ENCODE measurements at places on chromosomes 6 and 20. TPM values are rescaled to one million over a fixed set of nuclear protein-coding genes. Genes with fewer than 3 reads are reported as not detected.

GRCh38 chr20:36847009-36847709, 28.8 kb upstream of the TLDC2 start:
- DNase-seq = peak; percentile 83
- H3K36me3 ChIP-seq = peaks cover 4% of the 10 kb centered on the region
- H3K4me1 ChIP-seq = peaks cover 31% of the 10 kb centered on the region
- no peaks in the 10 kb centered on the region for H3K27me3 ChIP-seq
- peak overlapping the region; percentile 87 for H3K27ac ChIP-seq

Gene DDRGK1
- total RNA-seq = 20.6 TPM

DNA sequence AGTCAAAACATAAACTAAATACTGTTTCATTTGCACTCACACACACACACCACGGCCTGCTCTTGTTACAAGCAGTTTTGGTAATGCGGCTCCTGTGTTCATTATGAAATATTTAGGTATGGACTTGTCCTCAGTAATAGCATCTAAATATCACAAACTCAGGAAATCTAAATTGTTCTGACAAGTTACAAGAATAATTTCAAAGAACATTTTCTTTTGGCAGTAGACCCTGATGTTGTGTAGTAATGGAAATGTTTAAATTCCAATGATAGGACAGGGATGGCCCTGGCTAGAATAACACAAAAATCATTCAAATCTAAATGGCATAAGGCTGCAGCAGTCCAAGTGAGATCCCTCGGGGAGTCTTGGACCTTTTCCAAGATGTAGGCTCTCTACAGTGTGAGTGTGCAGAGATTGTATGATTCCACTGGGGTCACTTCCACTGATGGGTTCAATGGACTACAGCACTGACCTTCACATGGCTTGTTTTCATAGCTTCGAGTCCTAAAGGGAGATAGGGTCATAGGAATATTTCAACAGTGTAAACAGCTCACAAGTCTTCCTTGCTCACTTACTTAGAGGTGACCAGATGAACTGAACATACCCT, 210.6 kb upstream of the PLCB4 start:
- no peaks in the 10 kb centered on the region for H3K27me3 ChIP-seq
- H3K4me3 ChIP-seq = no peak overlapping the region
- H3K36me3 ChIP-seq = no peaks in the 10 kb centered on the region
- H3K4me1 ChIP-seq = peaks cover 11% of the 10 kb centered on the region

Gene CCDC28A
- 8.9 TPM for total RNA-seq

- DNase-seq = no peak
- H3K4me3 ChIP-seq = no peak overlapping the region
- H3K36me3 ChIP-seq = no peaks in the 10 kb centered on the region
Measured at GRCh38 chr6:1854296-1854695, 244.6 kb downstream of the FOXC1 start.

DNA sequence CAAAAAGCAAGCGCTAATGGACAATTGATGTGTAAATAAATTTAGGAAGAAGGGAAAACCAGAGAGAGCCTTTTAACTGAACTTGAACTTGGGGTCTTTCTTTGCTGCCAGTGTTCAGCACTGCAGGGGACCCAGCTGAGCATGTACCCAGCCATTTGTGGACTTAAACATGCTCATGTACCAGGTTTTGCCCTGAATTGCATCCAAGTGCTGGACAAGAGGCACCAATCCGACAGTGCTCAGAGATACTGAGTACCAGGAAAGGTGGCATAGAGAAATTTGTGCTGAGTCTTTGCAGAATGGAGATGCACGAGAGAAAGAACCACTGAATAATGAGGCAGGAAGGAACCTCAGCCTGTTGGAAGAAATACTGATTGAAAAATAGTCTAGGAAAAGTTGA, 16.0 kb downstream of the AKAP12 start:
- DNase-seq = no peak
- H3K27me3 ChIP-seq = no peaks in the 10 kb centered on the region
- H3K27ac ChIP-seq = no peak overlapping the region
- no peak overlapping the region for H3K4me3 ChIP-seq

Gene TIAM2
- 4.7 TPM for total RNA-seq

- no peak for DNase-seq
- no peaks in the 10 kb centered on the region for H3K4me1 ChIP-seq
- no peak overlapping the region for H3K4me3 ChIP-seq
- H3K27me3 ChIP-seq = peaks cover 2% of the 10 kb centered on the region
Measured at GRCh38 chr20:2397595-2398145, 17.0 kb downstream of the TGM6 start.

DNA sequence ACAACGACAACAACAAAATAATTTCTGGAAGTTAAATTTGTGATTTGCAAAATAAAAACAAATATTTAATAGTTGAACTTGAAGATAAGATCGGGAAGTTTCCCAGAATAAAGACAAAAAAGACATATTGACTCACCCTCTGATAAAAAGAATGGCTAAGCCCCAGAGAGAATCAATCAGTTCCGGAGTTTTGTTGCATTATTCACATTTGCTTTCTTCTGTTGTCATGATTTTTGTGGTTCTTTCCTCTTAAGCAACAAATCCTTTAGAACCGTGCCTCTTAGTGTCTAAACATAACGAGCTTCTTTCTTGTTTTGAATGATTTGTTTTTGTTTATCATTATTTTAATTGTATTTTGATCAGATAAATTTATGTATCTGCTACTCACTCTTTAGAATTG, 337.7 kb upstream of the PRND start:
- no peak overlapping the region for H3K4me3 ChIP-seq
- H3K36me3 ChIP-seq = no peaks in the 10 kb centered on the region
- DNase-seq = no peak
- peaks cover 20% of the 10 kb centered on the region for H3K27me3 ChIP-seq

DNA sequence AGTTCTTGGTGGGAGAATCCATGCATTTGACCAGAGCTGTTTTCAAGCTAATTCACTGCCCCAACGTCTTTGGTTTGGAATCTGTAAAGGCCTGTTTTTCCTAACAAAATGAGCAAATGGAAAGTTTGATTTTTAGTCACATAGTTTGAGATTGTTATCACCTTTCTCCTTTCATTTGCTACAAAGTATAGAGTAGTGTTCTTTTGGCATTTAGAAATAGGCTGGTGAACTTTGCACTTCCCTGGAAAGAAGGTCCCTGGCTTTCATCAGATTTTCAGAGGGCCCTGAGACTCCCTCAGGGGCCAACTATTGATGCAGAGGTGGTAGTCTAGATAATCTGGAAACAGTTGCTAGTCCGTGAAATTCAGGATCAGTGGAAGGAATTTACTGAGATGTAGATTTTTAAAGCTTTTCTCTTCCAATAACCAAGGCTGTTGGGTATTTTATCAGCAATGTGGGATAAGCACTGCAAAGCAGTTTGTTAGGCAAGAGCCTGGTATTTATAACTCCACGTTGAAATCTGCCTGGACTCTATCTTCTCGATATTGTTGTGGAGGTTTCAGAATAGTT, 1.7 kb downstream of the ARFGEF2 start:
- H3K27me3 ChIP-seq = no peaks in the 10 kb centered on the region
- no peaks in the 10 kb centered on the region for H3K36me3 ChIP-seq
- H3K4me1 ChIP-seq = peaks cover 5% of the 10 kb centered on the region
- no peak overlapping the region for H3K4me3 ChIP-seq
- no peak overlapping the region for H3K27ac ChIP-seq

DNA sequence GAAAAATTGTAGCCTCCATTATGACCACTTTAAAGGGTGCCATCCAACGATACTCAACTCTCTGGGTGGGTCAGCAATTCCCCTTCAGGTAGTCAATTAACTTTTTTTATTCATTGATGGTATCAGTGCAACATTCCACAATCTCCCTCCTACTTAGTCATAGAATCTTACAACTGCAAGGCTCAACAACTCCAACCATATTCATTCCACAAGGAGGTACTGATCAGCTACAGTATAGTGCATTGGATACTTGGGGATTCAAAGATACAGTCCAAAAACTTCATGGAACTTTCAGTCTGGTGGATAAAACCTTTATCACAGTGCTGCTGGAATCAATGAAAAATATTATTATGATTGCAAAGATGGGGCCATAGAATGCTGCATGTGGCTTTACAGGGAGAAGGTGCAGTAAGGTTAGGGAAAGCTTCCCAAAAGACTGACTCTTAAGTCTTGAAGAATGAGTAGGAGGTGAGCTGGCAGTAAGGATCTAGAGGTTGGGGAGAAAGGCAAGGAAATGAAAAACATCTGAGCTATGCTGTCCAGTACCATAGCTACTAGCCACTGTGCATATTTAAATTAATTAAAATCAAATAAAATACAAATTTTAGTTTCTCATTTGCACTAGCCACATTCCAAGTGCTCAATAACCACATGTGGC, 314.7 kb upstream of the PRDM1 start:
- no peaks in the 10 kb centered on the region for H3K4me1 ChIP-seq
- no peak overlapping the region for H3K27ac ChIP-seq
- no peaks in the 10 kb centered on the region for H3K27me3 ChIP-seq
- H3K4me3 ChIP-seq = no peak overlapping the region

DNA sequence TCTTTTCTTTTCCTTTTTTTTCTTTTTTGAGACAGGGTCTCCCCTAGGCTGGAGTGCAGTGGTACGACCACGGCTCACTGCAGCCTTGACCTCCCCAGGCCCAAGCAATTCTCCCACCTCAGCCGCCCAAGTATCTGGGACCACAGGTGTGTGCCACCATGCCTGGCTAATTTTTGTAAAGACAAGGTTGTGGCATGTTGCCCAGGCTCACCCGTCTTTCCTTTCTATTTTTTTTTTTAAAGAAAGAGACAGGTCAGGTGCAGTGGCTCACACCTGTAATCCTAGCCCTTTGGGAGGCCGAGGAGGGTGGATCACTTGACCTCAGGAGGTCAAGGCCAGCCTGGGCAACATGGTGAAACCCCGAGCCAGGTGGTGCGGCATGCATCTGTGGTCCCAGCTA, 16.6 kb downstream of the BANF2 start:
- DNase-seq = no peak
- H3K4me3 ChIP-seq = no peak overlapping the region
- H3K27me3 ChIP-seq = no peaks in the 10 kb centered on the region
- peaks cover 14% of the 10 kb centered on the region for H3K4me1 ChIP-seq
- H3K36me3 ChIP-seq = no peaks in the 10 kb centered on the region

Gene HDGFL1
- not detected for total RNA-seq

DNA sequence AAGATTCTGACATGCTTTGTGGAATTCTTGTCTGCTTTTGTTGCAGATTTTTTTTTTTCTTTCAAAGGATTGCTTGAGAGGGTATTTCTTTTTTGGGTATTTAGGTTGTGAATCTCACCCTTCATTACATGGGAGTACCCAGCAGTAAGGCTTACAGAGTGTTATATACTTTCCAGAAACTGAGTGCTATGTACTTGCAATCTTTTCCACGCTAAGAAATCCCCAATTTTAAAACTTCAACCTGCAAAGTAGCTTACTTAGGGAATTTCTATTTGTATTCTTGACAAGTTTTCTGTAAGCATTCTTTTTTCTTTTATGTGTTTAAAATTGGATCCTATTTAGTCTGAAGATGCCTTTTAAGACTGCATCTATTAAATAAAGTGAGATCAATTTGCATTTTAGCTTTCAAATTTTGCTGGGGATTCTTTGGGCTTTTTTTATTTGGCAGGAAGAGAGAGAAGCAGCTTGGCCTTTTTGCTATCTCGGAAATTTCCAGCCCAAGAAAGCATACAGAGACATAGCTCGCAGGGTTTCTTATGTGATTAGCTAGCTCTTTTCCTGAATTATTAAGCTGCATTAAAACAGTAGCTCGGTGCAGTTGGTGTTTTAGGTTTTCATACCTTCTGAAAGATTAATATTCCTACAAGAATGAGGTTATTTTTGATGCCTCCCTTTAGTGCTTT, 42.6 kb downstream of the KCNS1 start:
- H3K27me3 ChIP-seq = no peaks in the 10 kb centered on the region
- H3K4me3 ChIP-seq = no peak overlapping the region
- DNase-seq = no peak

DNA sequence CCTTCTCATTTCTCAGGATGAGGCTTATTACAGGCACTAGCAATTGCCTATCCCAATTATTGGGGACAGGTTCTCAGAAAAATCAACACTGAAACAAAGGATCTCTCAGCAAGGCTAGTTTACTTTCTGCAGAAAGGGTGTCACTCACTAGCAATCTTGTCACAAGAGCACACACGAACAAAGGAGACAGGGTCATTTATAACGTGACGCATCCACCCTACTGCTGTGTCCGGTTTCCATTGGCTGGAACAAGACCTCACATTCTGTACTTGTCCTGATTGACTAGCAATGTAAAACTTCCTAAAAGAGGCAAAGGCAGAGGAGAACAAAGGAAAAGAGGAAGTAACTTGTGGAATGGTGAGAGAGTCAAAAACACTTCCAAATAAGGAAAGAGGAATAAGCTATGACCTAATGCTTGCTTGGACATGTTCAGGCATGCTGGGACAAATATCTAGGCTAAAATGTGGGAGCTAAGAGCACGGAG, 160.2 kb upstream of the STXBP5 start:
- H3K4me3 ChIP-seq = no peak overlapping the region
- H3K27ac ChIP-seq = peak overlapping the region; percentile 31
- H3K4me1 ChIP-seq = peaks cover 5% of the 10 kb centered on the region

Gene ENPP1
- 38.9 TPM for total RNA-seq

Gene SLC26A8
- total RNA-seq = not detected

DNA sequence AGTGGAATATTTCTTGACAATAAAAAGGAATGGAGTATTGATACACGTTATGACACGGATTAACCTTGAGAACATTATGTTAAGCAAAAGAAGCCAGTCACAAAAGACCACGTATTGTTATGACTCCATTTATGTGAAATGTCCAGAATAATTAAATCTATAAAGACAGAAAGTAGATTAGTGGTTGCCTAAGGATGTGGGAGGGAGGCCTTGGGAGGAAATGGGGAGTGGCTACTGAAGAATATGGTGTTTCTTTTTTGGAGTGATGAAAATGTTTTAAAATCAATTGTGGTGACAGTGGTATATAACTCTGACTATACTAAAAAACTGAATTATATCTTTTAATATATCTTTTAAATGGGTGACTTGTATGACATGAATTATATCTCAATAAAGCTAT, 30.1 kb downstream of the TRPC4AP start:
- H3K36me3 ChIP-seq = peaks cover 8% of the 10 kb centered on the region
- H3K4me1 ChIP-seq = peaks cover 18% of the 10 kb centered on the region
- DNase-seq = no peak
- no peaks in the 10 kb centered on the region for H3K27me3 ChIP-seq

DNA sequence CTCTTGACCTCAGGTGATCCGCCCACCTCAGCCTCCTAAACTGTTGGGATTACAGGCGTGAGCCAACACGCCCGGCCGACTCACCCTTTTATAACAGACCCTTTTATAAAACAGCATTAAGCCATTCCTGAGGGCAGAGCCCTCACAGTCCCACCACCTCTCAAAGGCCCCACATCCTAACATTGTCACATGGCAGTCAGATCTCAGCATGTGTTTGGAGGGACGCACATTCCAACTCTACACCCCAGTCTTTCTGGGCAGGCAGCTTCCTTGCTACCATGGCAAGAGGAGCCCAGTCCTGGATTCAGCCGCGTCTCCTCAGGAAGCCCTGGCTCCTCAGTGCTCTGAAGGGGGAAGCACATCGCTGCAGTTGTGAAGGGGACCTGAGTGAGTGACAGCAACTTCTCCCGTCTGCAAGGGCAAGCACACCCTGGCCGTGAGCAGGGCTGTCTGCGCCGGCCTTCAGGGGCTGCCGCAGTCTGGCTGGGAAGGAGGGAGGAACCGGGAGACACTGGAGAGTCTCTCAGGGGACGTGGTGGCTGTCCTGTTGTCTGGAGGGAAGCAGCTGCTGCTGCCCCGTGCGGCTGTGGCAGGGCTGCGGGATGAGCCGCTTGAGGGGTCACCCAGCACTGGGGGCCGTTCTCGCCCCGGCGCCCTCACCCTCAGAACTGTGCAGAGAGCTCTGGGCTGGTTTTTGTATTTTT, 15.9 kb downstream of the OSBPL2 start:
- H3K4me3 ChIP-seq = no peak overlapping the region
- DNase-seq = no peak
- H3K27ac ChIP-seq = no peak overlapping the region
- no peaks in the 10 kb centered on the region for H3K27me3 ChIP-seq

Data from IMR-90 (cell line).